ENCODE measurements at places on chromosomes 12 and 14. TPM values are rescaled to one million over a fixed set of nuclear protein-coding genes. Genes with fewer than 3 reads are reported as not detected.
A peak's percentile ranks its signal among the peaks of the same experiment; 100 is the strongest.

DNA sequence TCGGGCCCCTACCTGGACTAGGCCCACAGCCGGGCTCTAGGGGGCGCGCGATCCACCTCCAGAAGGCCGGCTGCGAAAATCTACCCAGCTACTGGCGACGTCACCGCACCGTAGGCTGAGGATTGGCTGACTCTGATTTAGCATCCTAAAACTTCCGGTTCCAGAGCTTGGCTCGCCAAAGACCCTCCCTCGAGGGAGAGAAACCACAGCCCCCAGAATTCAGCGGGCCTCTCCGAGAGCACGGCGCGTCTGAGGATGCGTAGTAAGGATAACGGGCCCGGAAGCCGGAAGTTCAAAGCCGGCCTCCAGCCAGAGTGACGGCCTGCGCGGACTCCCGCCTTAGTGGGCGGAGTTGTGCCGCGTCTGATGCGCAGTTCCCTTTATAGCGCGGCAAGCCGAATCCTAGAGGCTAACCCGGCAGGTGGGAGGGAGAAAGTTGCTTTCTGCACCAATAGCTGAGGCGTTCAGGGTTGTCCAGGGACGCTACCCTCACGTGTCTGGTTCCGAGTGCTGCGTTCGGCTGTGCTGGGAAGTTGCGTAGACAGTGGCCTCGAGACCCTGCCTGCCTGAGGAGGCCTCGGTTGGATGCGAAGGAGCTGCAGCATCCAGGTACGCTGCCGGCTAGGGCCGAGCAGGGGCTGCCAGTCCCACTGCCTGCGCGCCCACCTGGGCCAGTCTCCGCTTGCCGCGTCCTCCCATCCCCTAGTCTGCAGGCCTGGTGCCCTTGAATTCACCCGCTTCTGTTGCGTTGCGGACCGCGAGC lies at the start of gene COX14:
COX14 (plus strand) TSS at position 544 of the 763 bp plus-strand sequence. CDS start 7,808 bp downstream, outside the sequence.
- peak; percentile 99 for DNase-seq

DNA sequence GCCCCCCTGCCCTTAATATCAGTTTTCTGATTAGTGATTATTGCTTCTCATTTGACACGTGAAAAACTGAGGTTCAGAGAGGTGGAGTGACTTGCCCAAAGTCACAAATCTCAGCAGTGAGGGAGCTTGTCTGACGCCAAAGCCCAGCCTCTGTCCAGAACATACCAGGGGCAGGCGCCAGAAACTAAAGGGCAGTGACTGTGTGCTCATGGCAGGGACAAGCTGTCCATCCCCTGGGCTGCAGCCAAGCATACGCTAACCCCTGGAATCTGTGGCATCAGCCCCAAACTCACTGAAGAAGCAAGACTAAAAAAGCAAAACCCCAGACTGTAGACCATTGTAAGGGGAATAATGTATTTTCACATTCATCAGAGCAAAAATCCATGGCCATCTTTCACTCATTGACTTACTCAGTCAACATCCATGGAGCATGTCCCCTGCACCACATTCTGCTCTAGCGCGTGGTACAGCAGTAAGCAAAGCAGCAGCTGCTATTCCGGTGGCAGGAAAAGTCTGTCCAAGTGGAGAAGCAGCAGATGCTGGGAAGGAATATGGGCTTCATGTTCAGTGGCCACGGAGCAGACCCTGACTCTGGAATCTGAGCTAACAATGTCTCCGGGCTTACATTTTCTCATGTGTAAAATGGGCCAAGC lies 1.5 kb upstream of the SERPINA4 start:
- no peak for DNase-seq

GRCh38 chr14:55610713-55611370 lies 30.8 kb downstream of the KTN1 start:
- no peak for DNase-seq

GRCh38 chr12:10601860-10602259 lies 11.5 kb downstream of the MAGOHB start:
- no peak for DNase-seq

- DNase-seq: peak; percentile 21
Measured at GRCh38 chr12:130826151-130826801, 12.8 kb downstream of the STX2 start.

DNA sequence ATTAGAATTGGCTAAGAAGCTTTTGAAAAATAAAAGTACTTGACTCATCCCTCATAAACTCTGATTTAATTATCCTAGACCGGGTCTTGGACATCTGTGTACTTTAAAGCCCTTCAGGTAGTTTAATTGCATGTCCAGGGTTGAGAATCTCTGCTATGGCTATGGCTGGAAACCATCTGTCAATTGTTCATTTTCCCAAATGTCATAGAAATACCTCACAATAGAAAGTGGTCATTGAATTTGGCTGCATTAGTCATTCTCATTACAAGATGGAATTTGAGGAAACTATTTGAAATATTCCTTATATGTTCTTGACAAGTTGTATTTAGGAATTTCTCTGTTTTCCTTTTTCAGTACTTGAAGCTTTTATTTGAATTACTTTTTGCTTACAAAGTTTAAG lies 111.3 kb downstream of the TSHR start:
- no peak for DNase-seq

DNA sequence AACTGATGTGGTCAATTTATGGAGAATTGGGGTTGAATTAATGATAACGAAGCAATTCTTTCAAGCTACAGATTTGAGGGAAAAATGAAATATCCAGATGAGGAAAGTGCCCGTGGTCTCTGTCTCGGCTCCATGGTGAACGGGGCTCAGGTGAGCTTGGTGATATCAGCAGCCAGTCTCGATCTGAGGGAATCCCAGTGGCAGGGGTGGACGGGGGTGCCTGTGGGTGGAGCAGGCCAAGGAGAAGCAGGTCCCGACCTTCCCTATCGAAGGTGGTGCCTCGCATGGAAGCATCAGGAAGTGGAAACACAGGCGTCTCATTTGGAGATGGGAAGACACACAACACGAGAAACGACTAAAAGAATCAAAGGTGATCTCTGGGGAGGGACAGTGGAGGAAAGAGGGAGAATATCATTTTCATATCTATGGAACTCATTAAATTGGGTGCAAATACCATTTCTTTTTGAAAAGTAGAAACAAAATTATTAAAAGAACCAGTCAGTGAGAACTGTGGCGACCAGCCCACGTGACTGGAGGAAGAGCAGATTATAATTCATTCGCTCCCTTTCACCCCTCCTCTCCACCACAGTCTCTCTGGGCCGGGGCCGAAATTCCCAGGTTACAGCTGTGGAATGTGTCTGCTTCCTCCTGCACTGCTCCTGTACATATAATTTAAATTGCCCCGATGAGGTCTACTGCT lies 354.3 kb upstream of the SFSWAP start:
- DNase-seq: no peak

Gene PPP2R5E
- 20.3 TPM for polyA plus RNA-seq

Gene SP7
- polyA plus RNA-seq: not detected

Gene ANKRD33
- polyA plus RNA-seq: not detected

Gene EMP1
- polyA plus RNA-seq: 257 TPM
